ENCODE measurements at places on chromosomes 4 and X.

GRCh38 chr4:1170976-1171310 is 1.4 kb downstream of the SPON2 start:
- no peak for DNase-seq

- DNase-seq: no peak
Observed at GRCh38 chr4:142347241-142347640, 498.9 kb downstream of the INPP4B start.

DNA sequence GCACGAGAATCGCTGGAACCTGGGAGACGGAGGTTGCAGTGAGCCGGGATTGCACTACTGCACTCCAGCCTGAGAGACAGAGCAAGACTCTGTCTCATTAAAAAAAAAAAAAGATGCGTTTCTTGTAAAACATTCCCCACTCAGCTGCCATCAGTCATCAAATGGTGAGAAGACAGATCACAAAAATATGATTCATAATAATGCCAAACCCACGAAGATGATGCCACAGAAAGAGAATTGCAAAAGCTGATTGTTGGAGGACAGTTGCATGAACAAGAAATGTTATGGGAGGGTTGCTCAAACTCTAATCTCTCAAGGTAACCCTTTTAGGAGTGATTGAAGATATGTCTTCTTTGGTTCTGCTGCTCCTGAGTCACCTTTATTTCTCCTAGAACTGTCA is 21.4 kb upstream of the SMIM14 start:
- no peak for DNase-seq

DNA sequence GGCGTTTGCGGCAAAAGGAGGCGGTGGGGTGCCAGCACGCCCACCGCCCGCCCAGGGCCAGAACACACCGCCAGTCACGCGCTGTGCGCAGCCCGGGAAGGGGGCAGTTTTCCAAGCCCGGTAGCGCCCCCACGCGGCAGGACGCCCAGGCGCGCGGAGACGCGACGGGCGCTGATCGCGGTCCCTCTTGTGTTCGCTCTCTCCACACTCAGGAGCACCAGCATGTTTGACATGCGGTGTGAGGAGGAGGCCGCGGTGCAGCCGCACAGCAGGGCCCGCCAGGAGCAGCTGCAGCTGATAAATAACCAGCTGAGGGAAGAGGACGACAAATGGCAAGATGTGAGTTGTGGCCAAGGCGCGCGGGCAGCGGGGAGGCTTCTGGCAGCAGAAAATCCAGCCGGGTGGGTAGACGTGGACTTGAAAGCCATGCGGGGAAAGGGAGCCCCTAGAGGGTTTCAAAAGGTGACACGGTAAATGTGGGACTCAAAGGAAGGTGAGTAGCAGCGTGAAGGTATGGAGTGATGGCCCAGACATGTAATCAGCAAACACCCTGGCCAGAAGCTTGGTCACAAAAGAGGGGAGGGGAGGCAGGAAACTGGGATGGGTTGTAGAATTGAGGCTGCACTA is 104.1 kb downstream of the PHOX2B start:
- no peak for DNase-seq

GRCh38 chr4:137956256-137956655 is 285.9 kb downstream of the SLC7A11 start:
- DNase-seq: no peak

DNA sequence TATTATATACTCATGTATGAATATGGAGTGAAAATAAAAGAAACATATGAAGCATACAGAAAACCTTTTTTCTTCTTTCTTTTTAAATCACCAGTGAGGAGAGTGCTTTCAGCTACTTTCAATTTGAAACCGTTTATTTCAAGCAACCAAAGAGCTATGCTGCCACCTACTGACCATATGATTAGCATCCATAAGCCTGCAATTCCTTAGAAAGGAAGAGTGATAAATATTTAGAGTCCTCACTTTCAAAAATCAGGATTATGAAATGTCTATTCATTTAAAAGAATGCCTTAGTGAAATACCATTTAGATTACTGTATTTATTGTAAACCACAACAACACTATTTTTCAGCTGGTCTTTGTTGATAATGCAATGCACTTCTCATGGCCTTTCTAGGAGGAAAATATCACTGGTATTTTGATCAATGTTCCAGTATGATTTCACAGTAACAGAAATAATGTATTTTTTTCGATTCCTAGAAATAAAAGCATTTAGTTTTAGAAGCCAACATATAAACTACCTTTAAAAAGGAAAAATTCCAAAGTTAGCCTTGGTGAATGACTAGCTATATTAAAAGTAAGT is 667.6 kb downstream of the PCDH18 start:
- DNase-seq: peak; percentile 73

GRCh38 chrX:42079968-42080367 is 156.6 kb upstream of the CASK start:
- DNase-seq: no peak

GRCh38 chrX:10049236-10049635 is 82.1 kb downstream of the CLDN34 start:
- DNase-seq: no peak

DNA sequence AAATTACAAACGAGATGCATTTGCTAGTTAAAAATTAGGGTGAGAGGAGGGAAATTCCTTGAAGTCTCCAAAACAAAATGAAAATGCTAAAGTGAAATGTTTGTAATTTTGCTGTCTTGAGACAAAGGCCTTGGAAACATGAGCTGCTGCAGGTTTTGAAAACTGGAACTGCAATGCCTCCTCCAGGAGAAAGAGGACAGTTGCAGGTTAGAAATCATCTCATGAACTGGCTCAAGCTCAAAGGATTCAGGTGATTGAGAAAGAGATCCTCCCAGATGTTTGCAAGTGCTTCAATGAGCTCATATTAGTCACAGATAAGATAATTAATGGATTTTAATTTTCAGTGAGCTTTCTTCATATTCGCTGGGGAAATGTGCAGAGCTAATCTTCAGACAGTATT is 32.4 kb downstream of the SMPX start:
- DNase-seq: no peak

Data from fibroblast of the conjunctiva (primary cell).